ENCODE measurements at places on chromosomes 12 and 14.

- DNase-seq: no peak
Measured at GRCh38 chr12:113740699-113741098, 225.4 kb downstream of the RBM19 start.

DNA sequence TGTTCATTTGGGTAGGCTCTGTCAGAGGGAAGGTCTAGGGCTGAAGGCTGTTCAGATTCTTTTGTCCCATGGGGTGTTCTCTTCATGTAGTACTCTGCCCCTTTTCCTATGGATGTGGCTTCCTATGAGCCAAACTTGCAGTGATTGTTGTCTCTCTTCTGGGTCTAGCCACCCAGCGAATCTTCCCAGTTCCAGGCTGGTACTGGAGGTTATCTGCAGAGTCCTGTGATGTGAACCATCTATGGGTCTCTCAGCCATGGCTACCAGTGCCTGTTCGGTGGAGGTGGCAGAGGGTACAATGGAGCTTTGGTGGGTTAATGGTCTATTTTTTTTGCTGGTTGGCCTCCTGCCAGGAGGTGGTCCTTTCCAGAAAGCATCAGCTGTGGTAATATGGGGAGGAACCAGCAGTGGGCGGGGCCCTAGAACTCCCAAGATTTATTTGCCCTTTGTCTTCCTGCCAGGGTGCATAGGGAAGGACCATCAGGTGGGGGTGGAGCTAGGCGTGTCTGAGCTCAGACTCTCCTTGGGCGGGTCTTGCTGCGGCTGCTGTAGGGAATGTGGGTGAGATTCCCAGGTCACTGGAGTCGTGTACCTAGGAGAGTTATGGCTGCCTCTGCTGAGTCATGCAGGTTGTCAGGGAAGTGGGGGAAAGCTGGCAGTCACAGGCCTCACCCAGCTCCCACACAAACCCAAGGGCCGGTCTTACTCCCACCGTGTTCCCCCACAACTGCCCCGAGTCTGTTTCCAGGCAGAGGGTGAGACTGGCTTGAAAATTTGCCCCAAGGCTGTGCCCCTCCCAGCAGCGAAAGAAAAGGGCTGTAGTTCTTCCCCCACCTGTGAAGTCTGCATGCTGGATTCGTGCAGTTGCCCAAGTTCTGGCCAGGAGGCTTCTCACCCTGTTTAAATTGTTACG, 17.5 kb downstream of the MTRFR start:
- DNase-seq: no peak

DNA sequence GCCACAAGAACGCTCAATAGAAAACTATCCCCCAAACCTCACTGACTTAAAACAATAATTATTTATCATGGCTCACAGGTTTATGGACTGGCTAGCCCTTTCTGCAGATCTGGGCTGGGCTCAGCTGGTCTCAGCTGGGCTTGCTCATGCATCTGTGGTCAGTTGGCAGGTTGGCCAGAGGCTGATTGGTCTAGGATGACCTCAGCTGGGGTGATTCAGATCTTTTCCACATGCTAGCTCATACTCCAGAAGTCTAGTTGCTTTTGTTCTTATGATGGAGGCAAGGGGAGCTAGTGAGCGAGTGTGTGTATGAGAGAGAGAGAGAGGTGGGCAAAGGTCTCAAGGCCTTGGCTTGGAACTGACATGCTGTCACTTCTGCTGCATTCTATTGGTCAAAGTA, 181.2 kb upstream of the NRXN3 start:
- DNase-seq: no peak

DNA sequence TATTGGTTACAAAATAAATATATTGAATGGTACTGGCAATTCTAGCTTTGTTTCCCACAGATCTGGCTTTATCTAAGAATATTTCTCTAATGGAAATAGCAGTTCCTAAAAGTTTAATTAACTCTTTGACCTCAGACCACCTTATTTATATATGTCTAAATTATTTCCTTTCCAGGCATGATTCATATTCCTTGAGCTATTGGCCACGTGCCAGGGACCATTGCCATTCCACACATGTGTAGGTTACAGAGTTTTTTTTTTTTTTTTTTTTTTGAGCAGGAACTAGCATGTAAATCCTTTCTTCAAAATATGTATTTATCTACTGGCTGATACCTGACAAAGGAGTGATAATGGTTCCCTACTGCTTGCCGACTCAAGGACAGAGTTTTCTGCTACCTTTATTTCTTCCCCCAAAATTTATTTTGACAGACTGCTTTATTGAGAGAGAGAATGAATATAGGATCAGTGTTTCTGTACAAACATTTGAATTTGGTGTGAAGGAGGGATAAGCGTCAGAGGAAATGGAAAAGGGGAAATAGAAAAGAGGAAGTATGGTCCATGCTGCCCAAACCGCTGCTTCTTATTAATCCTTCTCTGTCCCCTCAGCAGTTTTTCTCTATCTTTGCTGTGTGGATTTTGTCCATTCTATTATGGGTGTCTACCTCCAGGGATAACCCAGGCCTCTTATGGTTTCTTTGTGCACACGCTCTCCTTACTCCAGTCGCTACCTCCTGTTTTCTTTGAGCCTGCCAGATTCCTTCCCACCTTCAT, 36.4 kb downstream of the PDE3A start:
- no peak for DNase-seq

DNA sequence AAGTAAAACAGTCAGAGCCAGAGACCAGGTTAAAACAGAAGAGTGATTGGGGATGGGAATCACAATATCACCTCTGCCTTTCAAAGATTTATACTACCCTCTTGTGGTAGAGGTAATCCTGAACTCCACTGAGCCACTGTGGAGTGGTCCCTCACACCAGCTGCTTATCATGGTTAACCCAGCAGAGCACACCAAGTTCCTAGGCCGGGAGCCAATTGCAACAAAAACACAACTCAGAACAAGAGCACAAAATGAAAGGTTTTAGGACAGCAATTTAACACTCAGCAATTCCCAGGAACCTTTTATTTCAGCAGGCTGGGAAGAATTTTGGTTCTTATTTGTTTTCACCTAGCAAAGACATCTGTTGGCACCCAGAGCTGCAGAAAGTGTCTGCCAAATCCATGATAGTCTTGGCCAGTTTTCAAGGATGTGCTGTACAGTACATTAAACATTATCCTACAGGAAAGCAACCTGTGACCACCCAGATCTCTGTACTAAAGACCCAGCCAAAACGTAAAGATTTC, 220.5 kb upstream of the ATXN7L3B start:
- DNase-seq: peak; percentile 87

DNA sequence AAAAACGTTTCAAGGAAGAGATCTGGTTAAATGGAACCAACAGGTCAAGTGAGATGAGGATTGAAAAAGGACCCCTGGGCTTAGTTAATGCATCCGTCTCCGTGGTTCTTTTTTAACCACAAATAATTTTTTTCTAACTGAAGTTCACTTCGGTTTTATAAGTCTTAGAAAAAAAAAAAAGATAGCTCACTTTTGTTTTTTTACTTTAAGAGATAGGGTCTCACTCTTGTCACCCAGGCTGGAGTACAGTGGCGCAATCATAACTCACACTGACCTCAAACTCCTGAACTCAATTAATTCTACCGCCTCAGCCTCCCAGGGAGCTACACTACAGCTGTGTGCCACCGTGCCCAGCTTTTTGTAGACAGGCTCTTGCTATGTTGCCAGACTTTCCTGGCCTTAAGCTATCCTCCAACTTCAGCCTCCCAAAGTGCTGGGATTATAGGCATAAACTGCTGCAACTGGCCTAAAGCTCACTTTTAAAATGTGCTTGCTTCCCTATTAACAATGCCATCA, 11.8 kb downstream of the HNRNPC start:
- no peak for DNase-seq

- DNase-seq: no peak
Measured at GRCh38 chr12:129871991-129872972, 31.5 kb downstream of the TMEM132D start.

- DNase-seq: no peak
Measured at GRCh38 chr12:12582895-12583303, 20.2 kb upstream of the DUSP16 start.

DNA sequence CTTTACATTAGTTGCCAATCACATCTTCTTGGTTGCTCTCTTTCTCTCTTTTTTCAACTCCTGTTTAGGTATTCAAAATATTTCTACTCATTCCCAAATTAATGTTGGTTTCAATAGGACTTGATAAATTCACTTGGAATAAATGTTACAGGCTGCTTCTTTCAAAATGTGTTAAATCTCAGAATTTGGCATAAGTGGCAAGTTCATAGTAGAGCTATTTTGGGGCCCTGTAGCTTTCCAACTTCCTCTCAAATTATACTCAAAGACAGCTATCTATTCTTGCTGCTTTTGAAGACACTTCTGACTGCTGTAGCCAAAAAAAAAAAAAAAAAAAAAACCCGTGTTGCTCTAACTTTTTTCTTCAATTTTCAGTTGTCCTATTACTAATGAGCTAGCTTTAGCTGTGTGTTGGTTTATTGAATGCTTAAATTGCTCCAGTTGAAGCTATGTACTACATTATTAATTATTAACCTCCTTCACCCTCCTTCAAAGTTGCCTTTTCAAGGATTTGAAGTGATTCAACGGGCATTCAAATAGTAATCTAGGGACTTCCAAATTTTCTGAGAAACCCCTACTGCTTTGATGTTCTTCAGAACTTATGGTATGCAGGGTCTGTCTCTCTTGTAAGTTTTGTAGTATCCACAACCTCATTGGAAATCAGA, 554.6 kb upstream of the FLRT2 start:
- DNase-seq: no peak

DNA sequence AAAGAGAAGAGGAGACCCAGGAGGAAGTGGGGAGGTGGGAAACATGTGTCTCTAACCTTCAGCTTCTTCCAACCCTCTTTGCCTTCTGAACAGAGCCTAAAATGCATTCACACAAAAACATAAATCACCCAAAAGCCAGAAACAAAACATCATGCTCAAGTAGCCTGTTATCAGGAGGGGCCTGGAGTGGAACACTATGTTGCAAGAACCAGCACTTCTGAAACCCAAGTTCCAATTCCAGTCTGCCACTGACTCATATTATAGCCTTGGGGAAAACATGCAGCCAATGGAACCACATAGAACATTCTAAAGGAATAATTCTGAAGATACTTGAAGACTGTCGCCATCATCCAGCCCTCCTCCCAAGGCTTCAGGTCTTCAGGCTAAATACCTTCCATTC, 169.8 kb upstream of the PLXNC1 start:
- DNase-seq: no peak

DNA sequence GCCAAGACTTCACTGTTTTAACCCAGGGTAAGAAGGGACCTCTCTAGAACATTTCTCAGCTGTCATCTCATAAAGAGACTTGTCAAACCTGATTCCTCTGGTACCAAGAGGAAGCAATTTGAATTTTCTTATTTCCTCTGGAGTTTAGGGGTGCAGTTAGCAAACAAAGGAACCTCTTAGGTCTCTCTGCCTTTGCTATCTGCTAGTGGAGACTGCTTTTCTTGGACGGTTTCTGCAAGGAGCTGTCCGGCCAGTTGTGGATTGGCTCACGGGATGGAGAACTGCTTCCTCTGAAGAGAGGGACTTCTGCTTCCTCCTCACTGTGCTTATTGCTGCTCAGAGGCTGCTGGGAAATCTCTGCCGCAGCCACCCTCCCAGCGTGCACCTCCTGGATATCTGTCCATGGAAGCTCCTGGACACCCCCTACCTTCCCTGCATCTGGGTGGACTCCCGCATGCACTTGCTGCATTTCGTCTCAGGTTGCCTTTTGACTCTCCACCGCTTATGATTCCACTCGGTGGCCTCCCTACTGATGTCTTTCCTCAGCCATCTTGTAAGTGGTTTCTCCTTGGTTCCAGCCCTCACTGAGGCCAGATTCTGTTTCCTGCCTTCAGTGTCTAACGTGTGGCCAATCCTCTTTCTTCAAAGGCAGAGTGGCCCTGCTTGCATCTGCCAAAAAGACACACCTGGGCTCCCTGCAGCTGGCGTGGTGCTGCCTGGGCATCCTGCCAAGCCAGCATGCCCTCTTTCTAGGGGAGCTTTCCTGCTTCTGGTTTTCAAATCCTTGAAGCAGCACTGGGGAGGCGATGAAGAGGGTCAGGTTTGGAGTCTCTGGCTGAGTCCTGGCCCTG, 187.3 kb downstream of the CHST11 start:
- no peak for DNase-seq

DNA sequence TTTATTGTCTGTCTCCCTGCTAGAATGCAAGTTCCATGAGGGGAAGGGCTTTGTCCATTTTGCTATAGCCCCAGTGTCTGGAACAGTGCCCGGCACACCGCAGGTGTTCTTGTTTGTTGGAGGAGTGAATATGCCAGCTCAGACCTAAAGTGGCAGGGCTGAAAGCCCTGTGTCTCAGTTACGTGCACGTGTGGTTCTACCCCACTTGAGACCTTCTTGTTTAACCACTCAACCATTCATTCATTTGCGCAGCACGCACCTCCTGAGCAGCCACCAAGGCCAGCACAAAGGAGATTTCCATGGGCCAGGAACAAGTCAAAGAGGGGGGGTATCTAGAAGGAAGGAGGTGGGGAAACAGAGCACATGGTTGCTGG, 338.0 kb upstream of the FKBP4 start:
- no peak for DNase-seq

GRCh38 chr12:66508025-66508424, 170.9 kb downstream of the GRIP1 start:
- DNase-seq: no peak

- DNase-seq: peak; percentile 73
Measured at GRCh38 chr12:12899530-12900380, 8.4 kb downstream of the GPRC5A start.

DNA sequence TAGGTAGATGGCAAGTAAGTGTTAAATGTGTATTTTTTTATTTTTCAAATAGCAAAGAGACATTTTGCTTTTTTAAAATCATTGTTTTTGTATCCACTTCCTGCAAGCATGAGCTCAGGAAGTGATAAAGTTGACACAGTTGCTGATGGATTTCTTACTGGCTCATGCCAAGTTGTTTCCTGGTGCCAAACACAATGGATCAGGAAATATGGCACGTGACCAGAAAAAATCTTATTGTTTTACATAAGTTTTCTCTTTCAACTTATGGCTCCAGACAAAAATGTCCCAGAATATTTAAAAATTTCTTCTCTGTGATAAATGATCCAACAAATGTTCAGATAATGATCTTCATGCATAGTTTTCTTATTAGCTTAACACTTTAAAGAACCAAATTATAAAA, 1279.1 kb upstream of the FLRT2 start:
- no peak for DNase-seq

DNA sequence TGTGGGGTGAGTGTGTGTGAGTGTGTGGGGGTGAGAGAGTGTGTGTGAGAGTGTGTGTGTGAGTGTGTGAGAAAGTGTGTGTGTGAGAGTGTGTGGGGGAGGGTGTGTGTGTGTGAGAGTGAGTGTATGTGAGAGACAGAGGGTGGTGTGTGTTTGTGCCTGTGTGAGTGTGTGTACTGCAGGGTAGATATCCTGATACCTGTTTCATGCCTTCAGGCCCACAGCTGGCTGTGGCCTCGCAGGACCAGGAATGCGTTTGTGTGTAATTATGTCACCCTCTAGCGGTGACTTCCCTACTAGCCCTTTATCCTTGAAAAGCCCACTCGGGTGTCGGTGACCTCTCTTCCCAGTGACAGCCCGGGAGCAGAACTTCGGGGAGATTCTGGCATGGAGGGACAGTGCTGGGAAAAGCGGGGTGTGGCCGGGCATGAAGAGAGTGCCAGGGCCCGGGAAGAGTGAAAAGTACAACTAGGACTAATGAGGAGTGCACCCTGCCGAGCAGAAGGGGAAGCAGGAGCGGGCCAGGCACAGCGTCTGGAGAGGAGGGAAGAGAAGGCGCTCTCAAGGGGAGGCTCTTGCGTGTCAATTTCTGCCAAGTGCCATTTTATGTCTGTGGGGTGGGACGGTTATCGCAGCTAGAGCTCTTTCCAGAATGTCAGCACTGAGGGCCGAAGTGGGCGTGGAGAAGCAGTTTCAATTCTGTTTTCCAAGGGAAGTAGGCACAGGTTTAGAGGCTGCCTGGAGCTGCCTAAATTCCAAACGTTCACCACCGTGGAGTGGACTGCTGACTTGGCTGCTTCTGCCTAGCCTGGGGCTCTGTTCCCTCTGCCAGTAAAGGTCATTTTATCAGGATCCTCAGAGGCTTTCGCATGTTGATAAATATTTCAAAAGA, 11.0 kb upstream of the FBXL14 start:
- DNase-seq: no peak

Data from brain pericyte (primary cell).